ENCODE measurements at places on chromosomes 11 and 22.

- DNase-seq: no peak
These were observed 836.0 kb downstream of the JRKL start for GRCh38 chr11:97225794-97226193.

DNA sequence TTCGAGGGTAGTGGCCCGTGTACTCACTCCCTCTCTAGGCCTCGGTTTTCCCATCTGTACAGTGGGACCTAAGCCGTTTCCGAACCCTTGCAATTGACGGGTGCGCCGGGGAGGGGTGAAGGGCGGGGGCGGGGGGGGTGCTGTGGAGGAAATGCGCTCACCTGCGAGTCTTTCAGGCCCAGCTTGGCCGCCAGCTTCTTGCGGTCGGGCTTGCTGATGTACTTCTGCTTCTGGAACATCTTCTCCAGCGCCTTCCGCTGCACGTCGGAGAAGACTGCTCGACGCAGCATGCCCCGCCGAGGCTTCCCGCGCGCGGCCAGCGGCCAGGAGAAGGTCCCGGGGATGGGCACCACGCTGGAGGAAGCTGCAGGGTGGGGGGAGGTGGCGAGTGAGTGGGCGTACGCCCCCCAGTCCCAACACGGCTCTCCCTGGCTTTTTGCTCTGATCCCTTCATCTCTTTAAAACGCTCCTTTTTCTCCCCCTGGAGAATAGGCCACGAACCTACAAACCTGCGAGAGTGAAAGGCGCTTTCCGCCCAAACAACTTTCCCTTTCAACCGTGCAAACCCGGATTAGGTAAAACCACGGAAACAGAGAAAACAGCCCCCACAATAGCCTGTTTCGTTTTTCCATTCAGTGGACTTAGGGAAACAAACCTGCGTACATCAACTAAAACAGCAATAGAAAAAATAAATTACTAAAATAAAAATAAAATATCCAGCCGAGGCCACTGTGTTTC is 3.2 kb downstream of the DBX1 start:
- no peak for DNase-seq

DNA sequence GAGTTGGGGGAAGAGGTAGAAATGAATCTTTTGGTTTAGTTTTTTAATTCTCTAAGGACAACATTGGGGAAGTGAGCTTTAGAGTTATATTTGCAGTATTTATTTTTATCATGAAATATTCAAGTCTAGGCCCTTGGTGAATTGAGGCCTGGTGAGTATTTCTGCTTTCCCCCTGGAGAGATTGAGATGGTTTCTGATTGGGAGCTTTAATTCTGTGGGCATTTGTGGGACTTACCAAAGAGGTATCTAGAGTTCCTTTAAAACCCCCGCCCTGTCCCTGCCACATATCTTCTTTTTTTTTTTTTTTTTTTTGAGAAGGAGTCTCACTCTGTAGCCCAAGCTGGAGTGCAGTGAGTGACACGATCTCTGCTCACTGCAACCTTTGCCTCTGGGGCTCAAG is 9.6 kb downstream of the ACO2 start:
- DNase-seq: no peak

GRCh38 chr11:46281371-46281831 is 3.9 kb downstream of the CREB3L1 start:
- DNase-seq: no peak

DNA sequence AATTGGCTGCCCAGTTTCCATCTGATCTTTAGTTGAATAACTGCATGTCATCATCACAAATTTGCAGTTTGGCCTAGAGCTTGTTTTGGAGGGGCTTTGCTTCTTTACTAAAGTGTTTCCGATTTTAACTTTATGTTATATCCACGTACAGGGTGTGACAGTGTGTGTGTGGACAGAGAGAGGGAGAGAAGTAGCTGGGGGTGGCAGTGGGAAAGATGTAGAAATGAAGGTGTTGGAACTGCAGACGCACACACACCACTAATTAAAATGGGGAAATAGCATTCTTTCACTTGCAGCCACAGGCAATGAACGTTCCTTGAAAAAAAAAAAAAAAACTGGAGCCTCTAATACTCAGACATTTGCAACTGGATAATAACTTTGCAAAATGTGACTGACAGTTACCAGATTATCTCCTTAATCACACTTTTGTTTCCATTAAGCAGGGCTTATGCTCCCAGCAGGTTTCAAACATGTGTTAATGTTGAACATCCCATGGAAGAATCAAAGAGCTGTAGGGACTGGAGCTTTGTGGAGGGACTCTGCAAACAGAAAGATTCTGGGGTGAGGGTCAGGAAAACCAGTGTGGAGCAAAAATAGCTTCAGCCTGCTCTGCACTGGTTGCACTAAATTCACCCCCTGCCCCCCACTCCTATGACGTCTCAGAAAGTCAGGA is 238.1 kb upstream of the TENM4 start:
- DNase-seq: no peak

GRCh38 chr22:41444360-41445128 is 2.1 kb downstream of the TOB2 start:
- peak; percentile 28 for DNase-seq

GRCh38 chr11:2094354-2095197 is 44.6 kb downstream of the IGF2 start:
- no peak for DNase-seq

DNA sequence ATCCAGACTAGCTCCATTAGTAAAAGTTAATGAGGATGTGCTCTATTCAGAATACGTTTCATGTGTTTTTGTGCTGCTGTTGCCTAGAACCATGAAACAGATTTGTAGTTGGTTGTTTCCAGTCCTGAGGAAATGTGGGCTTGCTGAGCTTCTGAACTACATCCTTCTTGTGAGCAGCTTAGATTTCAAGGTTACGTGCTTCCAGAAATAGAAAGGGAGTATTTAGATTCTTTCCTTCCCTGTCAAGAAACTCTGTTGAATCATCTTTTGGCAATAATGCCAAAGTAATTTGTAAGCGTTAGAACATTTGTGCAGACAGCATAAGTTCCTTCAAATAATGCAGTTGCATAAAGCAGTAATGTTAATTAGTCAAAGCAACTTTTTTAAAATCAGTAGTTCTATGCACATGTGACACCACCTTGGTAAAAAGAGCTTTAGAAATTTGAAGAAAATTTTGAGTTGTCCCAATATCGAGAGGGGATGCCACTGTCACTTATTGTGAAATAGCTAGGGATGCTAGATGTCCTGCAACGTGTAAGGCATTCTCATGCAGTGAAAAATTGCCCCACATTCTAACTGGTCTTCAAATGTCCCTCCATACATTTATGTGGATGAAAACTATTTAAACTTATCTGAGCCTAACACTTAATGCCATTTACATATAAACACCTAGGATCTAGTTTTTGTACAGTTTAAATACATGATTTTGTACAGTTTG is 169.6 kb downstream of the ETS1 start:
- DNase-seq: no peak

- DNase-seq: no peak
These were observed 47.2 kb upstream of the ADA2 start for GRCh38 chr22:17266251-17266971.

Measured in cortex of kidney (tissue), 1 donor.